ENCODE measurements at places on chromosomes 5 and 9. TPM values are rescaled to one million over a fixed set of nuclear protein-coding genes. Genes with fewer than 3 reads are reported as not detected.
A peak's percentile ranks its signal among the peaks of the same experiment; 100 is the strongest.

The STC2 gene
- 1,121 TPM for total RNA-seq

The OR13C5 gene
- total RNA-seq: not detected

The ZFP62 gene
- 13.3 TPM for total RNA-seq

The RNF208 gene
- 4.4 TPM for total RNA-seq

The PCDHA1 gene
- not detected for total RNA-seq

The ARHGEF28 gene
- 9.3 TPM for total RNA-seq

- peaks cover 34% of the 10 kb centered on the region for H3K4me1 ChIP-seq
- peak overlapping the region; percentile 47 for H3K27ac ChIP-seq
- H3K27me3 ChIP-seq: peaks cover 6% of the 10 kb centered on the region
- no peak overlapping the region for H3K4me3 ChIP-seq
- H3K36me3 ChIP-seq: no peaks in the 10 kb centered on the region
Observed at GRCh38 chr9:88835038-88835466, 156.2 kb upstream of the S1PR3 start.

GRCh38 chr5:170307575-170308465 is 10.2 kb upstream of the LCP2 start:
- peaks cover 10% of the 10 kb centered on the region for H3K27me3 ChIP-seq
- H3K4me1 ChIP-seq: peaks cover 28% of the 10 kb centered on the region
- no peak for DNase-seq
- H3K27ac ChIP-seq: no peak overlapping the region

GRCh38 chr5:177077335-177077734 is 9.4 kb upstream of the FGFR4 start:
- H3K36me3 ChIP-seq: peaks cover 2% of the 10 kb centered on the region
- no peak overlapping the region for H3K4me3 ChIP-seq
- DNase-seq: no peak
- no peaks in the 10 kb centered on the region for H3K4me1 ChIP-seq
- H3K27ac ChIP-seq: no peak overlapping the region

DNA sequence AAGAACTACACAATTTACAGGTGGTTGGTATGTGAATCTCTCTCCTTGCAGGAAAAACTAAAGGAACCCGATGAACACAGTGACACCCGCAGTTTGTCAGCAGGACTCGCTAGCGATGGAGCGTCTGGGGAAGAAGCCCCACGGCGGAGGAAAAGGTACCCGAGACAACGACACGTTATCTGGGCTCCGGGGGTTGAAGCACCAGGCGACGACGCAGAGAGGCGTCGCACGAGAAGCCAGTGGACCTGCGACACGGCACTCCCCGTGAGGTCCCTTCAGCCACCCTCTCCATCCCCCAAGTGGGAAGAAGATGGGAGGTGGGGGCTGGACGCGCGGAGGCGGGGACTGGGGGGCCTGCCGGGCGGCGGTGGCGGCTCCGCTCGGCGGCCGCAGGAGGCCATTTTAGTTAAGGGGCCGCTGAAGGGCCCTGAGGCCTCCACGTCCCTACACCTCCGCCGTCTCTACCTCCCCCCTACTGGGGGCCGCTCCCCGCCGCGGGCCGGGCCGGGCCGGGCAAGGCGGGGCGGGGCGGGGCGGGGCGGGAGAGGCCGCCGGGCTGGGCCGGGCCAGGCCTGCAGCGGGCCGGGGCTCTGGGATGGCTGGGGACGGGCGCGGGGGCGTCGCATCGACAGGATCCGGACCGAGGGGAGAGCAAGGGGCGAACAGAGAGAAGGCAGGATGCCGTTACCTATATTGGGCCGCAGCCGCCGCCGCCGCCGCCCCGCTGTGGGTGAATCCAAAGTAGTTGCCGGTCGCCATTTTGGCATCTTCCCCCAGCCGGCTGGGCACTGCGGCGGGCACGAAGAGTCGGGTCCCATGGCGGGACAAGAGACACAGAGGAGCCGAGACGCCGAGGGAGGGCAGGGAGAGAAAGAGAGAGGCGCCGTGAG is 754 bp downstream of the ZFR start:
- no peaks in the 10 kb centered on the region for H3K36me3 ChIP-seq
- H3K27me3 ChIP-seq: no peaks in the 10 kb centered on the region
- no peak for DNase-seq
- peak overlapping the region; percentile 85 for H3K4me3 ChIP-seq
- peaks cover 37% of the 10 kb centered on the region for H3K4me1 ChIP-seq

DNA sequence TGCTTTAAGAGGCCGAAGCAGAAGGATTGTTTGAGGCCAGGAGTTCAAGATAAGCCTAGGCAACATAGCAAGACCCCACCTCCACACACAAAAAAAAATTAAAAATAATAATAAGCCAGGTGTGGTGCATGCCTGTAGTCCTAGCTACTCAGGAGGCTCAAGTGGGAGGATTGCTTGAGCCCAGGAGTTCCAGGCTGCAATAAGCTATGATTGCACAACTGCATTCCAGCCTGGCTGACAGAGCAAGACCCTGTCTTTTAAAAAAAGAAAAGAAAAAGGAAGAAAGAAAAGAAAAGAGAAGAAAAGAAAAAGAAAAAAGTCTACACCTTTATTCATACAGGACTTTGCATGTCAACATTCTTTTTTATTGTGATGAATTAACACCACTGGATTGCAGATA is 2125.8 kb downstream of the MAT2B start:
- DNase-seq: no peak
- H3K4me1 ChIP-seq: no peaks in the 10 kb centered on the region
- H3K27ac ChIP-seq: no peak overlapping the region
- H3K36me3 ChIP-seq: no peaks in the 10 kb centered on the region
- no peak overlapping the region for H3K4me3 ChIP-seq
- H3K27me3 ChIP-seq: peaks cover 9% of the 10 kb centered on the region

DNA sequence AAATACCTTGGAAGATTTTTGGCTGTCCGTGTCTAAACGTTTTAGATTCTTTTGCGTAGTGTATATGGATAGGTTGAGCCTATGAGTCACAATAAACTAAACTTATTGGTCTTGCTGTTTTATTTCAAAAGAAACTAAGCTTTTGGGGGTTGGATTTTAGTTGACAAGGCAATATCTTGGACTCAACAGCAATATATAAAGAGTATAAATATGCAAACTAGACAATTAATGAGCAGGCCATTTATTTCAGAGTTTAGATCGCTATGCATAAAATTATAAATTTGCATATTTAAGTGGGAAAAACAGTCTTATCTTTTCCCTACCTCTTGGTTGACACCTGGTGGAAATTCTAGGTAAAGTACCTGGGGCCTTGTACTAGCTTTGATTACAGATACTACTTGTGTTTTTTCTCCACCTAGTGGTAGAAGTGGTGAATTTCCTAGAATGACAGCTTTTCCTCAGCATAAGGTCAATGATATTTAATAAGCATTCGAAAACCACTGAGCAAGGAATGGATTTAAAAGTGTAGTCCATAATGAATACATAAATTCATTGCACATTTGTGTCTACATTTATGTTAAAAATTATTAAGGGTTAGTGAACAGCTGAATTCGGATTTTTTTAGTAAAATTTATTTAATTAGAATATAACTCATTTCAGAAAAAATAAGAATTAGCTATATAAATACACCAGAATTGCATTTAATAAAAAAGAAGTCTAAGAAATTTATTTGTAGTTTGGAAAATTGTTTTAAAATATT is 1.7 kb upstream of the ARRDC3 start:
- DNase-seq: no peak
- H3K36me3 ChIP-seq: no peaks in the 10 kb centered on the region
- H3K27me3 ChIP-seq: no peaks in the 10 kb centered on the region
- H3K4me3 ChIP-seq: peak overlapping the region; percentile 85
- peaks cover 21% of the 10 kb centered on the region for H3K4me1 ChIP-seq

- no peak overlapping the region for H3K4me3 ChIP-seq
- peaks cover 27% of the 10 kb centered on the region for H3K4me1 ChIP-seq
- H3K36me3 ChIP-seq: no peaks in the 10 kb centered on the region
- no peak overlapping the region for H3K27ac ChIP-seq
Observed at GRCh38 chr9:115006660-115007059, 76.3 kb upstream of the TNFSF8 start.

- H3K36me3 ChIP-seq: peaks cover 14% of the 10 kb centered on the region
- no peak for DNase-seq
- H3K4me1 ChIP-seq: peaks cover 18% of the 10 kb centered on the region
- peak overlapping the region; percentile 97 for H3K27ac ChIP-seq
- no peaks in the 10 kb centered on the region for H3K27me3 ChIP-seq
Observed at GRCh38 chr5:126624534-126624933, 23.8 kb downstream of the PHAX start.

DNA sequence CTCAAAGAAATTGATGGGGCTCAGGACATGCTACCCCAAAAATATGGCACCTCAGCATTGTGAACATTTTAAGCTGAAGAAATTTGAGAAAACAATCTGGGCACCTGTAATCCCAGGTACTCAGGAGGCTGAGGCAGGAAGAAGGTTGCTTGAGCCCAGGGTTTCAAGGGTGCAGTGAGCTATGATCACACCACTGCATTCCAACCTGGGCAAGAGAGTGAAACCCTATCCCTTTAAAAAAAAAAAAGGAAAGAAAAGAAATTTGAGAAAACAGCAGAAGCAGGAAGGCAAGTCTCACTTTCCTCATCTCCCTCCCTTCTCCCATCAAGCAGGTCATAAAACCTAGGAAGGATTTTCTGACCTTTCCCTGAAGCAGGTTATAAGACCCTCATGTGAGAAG is 23.6 kb downstream of the TPD52L3 start:
- peaks cover 22% of the 10 kb centered on the region for H3K4me1 ChIP-seq
- peaks cover 31% of the 10 kb centered on the region for H3K27me3 ChIP-seq
- H3K27ac ChIP-seq: no peak overlapping the region
- no peak for DNase-seq

DNA sequence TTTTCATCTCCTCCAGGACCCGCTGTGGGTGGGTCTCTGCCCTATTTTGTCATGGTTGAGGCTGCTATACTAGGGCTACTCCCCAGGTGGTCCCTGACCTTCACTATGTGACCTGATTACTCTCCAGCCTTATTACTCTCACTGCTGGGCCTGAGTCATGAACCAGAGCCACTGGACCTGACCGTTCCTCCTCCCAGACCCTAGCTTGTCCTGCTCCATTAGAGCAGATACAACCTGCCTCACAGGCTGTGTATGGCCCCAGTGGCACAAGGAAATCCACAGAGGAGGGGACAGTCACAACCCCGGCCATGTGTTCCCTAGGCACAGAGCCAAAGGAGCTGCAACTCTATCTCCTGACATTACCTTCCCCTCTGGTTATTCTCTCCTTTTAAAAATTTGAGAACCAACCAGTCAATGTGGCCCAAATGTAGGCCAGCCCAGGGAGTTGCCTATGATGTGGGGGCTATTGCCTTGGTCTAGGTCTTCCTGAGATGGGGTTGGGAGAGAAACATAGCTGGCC is 96.0 kb upstream of the FSTL4 start:
- H3K4me3 ChIP-seq: no peak overlapping the region
- no peak for DNase-seq
- no peaks in the 10 kb centered on the region for H3K27me3 ChIP-seq
- no peak overlapping the region for H3K27ac ChIP-seq
- H3K4me1 ChIP-seq: peaks cover 8% of the 10 kb centered on the region
- H3K36me3 ChIP-seq: no peaks in the 10 kb centered on the region

DNA sequence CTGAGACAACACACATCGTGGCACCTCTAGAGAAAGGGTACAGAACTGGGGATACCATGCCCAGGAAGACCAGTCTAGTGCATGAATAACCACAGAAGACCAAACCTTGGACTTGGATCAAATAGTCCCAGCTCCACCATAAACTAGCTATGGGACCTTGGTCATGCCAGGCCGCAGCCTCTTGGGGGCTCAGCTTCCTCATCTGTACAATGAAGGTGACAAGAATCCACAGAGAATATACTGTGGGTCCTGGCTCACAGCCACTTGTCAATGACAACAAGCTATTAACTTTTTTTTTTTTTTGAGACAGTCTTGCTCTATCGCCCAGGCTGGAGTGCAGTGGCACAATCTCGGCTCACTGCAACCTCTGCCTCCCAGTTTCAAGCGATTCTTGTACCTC is 3.9 kb downstream of the KYAT1 start:
- H3K4me1 ChIP-seq: peaks cover 19% of the 10 kb centered on the region
- no peak overlapping the region for H3K4me3 ChIP-seq
- DNase-seq: no peak
- no peaks in the 10 kb centered on the region for H3K27me3 ChIP-seq

GRCh38 chr5:120368923-120369715 is 95.0 kb upstream of the PRR16 start:
- H3K27ac ChIP-seq: no peak overlapping the region
- no peak for DNase-seq
- no peak overlapping the region for H3K4me3 ChIP-seq
- H3K4me1 ChIP-seq: peaks cover 7% of the 10 kb centered on the region

DNA sequence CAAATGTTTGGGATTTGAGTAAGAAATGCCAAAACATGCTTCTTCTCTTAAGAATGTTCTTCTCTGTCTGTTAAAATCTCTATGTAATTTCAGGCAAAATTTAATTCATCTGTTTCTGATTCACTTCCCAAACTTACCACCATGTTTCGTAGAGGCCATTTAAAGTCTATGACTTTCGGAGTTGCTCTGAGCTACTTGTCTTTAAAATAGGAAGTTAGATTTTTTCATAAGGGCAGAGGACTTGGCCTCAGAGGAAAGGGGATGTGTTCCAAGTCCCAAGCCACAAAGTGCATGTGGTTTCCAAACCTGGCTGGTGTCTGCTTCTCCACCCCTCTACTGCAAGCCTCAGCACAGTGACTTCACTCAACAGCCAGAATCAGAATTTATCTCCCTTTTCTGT is 111.3 kb upstream of the ADRA1B start:
- no peak overlapping the region for H3K27ac ChIP-seq
- DNase-seq: no peak
- H3K4me1 ChIP-seq: no peaks in the 10 kb centered on the region
- H3K4me3 ChIP-seq: no peak overlapping the region
- H3K27me3 ChIP-seq: peaks cover 19% of the 10 kb centered on the region
- H3K36me3 ChIP-seq: no peaks in the 10 kb centered on the region

DNA sequence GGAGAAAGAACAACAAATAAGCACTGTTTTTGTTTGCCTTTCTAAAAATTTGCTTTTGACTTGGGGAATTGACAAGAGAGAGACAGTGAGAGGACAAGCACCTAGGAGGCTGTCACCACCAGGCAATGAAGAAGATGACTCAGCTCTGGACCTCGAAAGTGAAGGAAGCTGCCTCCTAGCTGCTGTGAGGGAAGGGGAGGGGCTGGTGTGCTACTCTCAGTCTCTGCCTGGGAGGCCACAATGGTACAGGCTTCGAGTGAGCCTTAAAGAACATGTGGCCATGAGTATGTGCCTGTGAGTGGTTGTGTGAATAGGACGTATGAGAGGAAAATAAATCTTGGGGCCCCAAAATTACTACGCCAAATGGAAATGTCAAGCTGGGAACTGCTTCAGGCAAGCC is 7.1 kb upstream of the PLK2 start:
- no peak overlapping the region for H3K27ac ChIP-seq
- no peak for DNase-seq
- H3K4me1 ChIP-seq: peaks cover 13% of the 10 kb centered on the region
- H3K36me3 ChIP-seq: no peaks in the 10 kb centered on the region

- peak overlapping the region; percentile 54 for H3K4me3 ChIP-seq
- H3K27ac ChIP-seq: no peak overlapping the region
- H3K36me3 ChIP-seq: no peaks in the 10 kb centered on the region
Observed at GRCh38 chr9:137299938-137300337, 2.1 kb downstream of the NRARP start.

GRCh38 chr9:34459941-34460340 is 1.3 kb downstream of the DNAI1 start:
- no peak overlapping the region for H3K4me3 ChIP-seq
- peaks cover 26% of the 10 kb centered on the region for H3K4me1 ChIP-seq
- no peaks in the 10 kb centered on the region for H3K36me3 ChIP-seq
- H3K27ac ChIP-seq: no peak overlapping the region
- peaks cover 12% of the 10 kb centered on the region for H3K27me3 ChIP-seq
